ENCODE measurements at places on chromosomes 1 and 21. TPM values are rescaled to one million over a fixed set of nuclear protein-coding genes. Genes with fewer than 3 reads are reported as not detected.

DNA sequence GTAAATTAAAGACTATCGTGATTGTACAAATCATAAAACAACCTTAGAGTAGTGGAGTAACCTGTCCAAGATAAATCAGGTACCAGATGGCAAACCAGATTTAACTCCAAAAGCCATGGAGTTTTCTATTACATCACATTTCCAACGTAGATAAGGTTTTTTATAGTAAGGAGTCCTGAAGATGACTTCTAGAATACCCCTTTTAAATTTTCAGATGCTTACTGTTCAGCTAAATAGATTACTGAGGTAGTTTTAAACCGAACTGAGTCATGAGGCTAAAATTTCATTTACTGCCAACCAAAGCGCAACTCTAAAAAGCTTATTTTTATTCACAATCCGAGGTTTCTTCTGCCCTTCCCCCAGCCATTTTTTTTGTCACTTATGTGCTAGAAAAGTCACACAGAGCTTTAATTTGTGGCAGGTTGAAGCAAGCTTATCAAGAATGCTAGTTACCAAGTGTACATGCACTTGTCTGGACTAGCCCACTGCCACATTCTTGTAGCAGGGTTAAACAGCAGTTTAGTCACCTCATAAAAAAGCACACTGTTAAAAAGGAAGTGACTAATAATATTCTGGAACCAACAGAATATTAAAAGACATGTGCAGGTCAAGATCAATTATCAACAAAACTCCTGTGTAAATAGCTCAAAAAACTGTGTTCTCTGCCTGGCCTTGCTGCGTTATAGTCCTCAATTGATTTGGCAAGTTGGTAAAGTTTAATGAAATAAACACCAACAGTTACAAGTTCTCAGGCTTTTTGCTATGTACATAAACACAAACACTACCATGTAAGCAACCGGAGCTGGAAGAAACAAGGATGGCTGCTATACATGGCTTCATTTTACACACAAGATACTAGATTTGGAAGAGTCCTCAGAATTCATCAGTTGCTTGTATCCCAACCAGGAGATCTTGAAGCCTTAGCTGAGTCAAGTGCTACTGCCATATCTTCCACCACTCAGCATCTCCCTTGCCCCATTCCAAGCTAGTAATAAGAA, 180.3 kb upstream of the DMRTA2 start:
- DNase-seq = no peak

DNA sequence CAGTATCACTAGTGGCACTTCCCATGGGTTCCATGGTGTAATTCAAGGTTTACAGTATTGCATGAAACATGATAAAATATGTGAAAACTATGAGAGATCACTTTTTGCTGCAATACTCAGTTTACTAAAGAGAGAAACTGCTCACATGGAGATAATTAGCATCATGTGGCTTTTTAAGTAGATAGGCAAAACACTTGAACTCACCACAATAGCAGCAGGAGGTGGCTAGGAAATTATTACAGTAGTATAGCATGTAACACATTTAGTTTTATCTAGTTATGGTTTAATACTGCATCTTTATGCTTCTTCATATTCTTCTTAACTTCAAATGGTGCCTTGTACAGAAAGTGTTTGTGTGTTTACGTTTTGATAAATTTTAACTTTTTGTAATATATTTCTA, 698.5 kb upstream of the BRINP3 start:
- no peak for DNase-seq

GRCh38 chr1:53470155-53470554, 11.0 kb downstream of the DMRTB1 start:
- no peak for DNase-seq

GRCh38 chr1:182990413-182991144, 32.6 kb upstream of the LAMC1 start:
- no peak for DNase-seq

- DNase-seq = peak; percentile 85
Observed at GRCh38 chr21:36323032-36323431, 3.0 kb downstream of the MORC3 start.

GRCh38 chr1:234438579-234438978, 40.4 kb downstream of the TARBP1 start:
- DNase-seq = no peak

GRCh38 chr1:94979656-94980581, 53.0 kb upstream of the CNN3 start:
- no peak for DNase-seq

- no peak for DNase-seq
Observed at GRCh38 chr1:38487396-38487795, 372.2 kb downstream of the RRAGC start.

DNA sequence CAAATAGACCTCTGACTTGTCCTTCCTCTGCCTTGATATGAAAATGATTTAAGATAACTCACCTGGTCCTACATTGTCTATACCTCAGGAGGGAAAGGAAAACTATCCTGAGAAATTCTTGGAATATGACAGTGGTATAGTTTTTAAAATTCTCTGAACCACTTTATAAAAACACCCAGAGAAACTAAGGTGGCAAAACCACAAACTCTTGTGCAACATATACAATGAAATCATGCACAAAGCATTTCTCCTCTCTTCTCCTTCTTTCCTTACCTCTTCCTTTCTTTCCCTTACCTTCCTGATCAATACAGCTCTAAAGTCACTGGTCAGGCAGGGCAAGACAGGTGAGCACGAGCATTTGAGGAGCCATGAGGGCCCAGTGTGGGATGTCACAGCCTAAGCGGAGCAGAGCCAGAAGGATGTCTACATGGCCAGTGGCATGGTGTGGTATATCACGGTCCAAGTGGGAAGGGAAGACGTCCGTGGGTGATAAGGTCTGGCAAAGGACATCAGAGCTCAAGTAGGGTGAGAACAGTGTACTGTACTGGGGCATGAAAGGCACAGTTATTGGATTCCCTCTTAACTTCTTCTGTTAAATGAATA, 543.3 kb downstream of the DPYD start:
- DNase-seq = no peak

DNA sequence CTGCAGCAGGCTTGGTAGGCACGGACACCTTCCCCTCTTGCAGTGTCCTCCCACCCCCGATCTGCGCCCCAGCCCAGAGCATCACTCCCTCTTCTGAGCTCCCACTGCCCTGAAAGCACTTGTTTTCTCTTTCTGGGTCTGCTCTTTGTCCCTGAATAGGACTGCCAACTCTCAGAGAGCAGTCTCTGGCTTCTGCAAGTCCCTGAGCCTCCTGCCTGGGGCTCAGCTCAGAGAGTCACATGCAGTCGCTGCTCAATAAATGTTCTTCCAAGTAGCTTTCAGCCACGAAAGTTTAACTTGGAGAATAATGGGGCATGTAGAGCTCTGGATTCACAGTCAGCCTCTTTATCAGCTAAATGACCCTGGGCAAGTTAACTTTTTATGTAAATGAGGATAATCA, 205.6 kb downstream of the HIVEP3 start:
- no peak for DNase-seq

- no peak for DNase-seq
Observed at GRCh38 chr1:92679980-92680379, 104.9 kb downstream of the EVI5 start.

DNA sequence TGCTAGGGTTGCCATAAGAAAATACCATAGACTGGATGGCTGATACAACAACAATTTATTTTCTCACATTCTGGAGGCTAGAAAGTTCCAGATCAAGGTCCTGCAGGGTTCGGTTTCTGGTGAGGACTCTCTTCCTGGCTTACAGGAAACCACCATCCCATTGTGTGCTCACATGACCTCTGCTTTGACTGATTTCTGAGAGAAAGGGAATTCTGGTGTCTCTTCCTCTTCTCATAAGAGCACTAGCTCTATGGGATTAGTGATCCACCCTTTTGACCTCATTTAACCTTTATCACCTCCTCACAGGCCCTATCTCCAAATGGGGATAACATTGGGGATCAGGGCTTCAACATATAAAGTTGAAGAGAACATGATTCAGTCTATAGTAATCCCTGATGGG, 47.5 kb downstream of the MRPL39 start:
- DNase-seq = peak; percentile 46

DNA sequence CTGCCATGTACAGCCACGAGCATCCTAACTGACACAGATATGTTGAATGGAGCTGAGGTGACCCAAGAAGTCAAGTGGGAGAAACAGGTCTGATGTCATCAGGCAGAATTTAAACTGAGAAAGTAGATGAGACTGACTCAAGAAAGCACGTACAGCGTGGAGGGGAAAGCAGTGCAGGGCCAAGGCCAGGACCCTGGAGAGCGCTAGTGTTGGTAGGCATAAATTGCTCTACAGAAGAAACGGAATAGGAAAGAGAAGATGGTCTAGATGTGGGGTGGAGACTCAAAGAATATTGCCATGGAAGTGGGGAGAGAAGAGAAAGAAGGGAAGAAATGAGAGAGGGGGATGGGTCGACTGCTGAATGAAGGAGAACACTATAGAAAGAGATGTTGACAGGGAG, 45.3 kb upstream of the GJB5 start:
- DNase-seq = no peak

- no peak for DNase-seq
Observed at GRCh38 chr1:36528361-36529349, 45.9 kb upstream of the CSF3R start.

Gene TCHH
- not detected for polyA plus RNA-seq

Gene DCST1
- not detected for polyA plus RNA-seq

Gene GBP3
- 17.3 TPM for polyA plus RNA-seq

Gene HMCN1
- polyA plus RNA-seq = not detected
